T-helper 2 cell treated with Interferon-gamma antibody and Interleukin-4, amounts not matched to agents 5 μg/mL and 100 μg/mL, for 36 hours (primary cell): ENCODE measurements at places on chromosomes 1 and 21.

GRCh38 chr1:230894032-230894431, 25.7 kb upstream of the C1orf198 start:
- DNase-seq: no peak

DNA sequence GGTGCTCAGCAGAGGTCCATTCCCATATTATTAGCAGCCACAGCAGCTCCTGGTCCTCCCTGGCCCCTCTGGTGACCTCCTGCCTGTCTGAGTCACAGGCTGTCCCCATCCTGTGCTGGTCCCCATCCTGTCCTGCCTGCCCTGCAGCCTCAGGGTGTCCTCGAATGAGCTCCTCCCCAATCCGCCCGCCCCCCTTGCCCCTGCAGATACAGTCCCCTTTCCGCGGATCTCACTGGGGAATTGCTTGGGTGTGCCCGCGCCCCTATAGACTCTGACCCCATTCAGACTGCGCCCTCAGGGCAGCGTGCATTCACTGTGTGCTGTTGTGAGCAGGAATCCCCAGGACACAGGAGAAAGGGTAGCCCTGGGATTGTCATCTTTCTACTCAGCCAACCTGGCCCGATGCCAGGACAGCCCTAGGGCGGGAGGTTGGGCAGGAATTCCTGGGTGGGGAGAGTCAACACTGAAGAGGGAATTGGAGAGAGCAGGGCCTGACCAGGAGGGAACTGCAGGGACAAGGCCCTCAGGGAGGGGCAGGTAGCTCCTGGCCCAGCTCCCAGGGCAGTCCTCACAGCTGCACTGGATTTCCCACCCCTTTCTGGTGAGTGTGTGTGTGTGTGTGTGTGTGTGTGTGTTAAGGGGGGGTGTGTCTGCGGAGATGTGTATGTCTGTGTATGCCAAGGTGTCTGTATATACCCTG, 1.1 kb upstream of the GUCA2A start:
- no peak for DNase-seq

DNA sequence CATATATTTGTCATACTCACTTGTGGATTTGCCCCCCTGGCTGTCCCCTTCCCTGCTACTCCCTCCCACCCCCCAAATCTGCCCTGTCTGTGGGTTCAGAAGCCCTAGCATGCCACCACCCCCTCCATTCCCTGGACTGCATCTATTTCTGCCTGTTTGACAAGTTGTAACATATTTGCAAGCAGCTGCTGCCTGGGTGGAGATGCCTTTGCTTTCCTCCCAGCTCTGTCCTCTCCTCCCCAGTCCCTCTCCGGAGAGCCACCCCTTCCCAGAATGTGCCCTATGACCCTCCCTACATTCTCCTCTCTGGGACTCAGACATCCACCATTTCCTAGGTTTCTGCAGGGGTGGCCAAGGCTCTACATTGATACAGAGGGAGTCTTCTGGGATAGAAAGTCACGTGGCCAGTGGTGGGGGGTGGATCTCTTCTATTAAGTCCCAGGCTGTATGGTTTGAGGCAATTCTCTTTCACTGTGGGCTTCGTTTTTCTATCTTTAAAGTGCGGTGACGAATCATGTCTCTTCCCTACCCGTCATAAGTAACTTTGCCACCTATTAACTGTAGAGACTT, 6.0 kb upstream of the MYOG start:
- no peak for DNase-seq

DNA sequence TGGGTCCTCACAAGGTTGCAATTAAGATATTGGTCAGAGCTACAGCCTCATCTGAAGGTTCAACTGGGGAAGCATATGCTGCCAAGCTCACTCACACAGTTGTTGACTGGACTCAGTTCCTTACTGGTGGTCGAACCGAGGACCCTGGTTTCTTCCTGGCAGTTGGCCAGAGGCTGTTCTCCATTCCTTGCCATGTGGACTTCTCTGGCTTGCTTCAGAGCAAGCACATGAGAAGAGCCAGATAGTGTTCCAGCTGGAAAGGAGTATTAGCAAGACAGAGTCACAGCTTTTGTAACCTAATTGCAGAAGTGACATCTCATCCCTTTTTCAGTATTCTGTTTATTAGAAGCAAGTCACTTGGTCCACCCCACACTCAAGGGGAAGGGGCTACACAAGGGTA, 23.6 kb downstream of the POU2F1 start:
- DNase-seq: no peak

DNA sequence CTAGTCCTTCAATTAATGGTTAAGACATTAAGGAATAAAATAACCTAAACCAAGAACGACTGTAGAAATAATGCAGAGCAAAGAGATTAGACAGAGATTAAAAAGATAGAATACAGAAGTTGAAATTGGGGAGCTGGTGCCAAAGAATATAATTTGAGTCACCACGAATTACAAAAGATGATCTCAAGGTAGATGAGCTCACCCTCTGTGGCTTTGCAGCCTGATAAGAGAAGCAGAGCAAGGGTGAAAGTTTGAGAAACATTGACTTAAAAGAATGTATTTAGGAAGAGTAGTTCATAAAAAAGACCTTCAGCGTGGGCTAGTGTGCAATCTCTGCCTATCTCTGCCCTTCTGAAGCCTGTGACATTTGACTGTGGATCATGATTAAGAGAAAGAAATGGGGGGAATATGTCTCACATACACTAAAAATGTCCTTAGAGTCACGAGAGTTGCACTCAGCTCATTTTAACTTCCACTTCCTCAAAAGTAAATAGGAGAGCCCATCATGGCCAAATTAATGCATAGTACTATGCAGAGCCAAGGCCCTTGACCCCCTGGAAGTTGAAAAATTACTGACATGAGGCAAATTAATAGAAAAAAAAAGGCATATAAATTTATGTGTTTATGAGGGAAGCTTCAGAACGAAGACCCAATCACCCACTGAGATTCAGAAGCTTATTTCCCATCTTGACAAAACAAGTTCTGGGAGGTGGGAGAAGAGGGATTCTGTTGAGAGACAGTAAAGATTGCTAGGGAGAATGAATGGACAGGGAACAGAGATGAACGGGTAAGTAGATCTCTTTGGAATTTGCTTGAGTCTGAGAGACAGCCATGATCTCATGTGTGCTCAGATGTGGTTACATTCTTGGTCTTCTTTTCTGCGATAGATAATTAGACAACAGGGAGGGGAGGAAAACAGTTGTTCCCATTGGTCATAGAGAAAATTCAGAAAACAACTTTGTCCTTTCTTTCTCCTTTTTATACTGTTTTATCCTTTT, 395.4 kb upstream of the LRRC7 start:
- DNase-seq: no peak

GRCh38 chr1:11600836-11601235, 53.4 kb downstream of the FBXO2 start:
- no peak for DNase-seq
